ENCODE measurements at places on chromosomes 16 and 17.
A peak's percentile ranks its signal among the peaks of the same experiment; 100 is the strongest.

DNA sequence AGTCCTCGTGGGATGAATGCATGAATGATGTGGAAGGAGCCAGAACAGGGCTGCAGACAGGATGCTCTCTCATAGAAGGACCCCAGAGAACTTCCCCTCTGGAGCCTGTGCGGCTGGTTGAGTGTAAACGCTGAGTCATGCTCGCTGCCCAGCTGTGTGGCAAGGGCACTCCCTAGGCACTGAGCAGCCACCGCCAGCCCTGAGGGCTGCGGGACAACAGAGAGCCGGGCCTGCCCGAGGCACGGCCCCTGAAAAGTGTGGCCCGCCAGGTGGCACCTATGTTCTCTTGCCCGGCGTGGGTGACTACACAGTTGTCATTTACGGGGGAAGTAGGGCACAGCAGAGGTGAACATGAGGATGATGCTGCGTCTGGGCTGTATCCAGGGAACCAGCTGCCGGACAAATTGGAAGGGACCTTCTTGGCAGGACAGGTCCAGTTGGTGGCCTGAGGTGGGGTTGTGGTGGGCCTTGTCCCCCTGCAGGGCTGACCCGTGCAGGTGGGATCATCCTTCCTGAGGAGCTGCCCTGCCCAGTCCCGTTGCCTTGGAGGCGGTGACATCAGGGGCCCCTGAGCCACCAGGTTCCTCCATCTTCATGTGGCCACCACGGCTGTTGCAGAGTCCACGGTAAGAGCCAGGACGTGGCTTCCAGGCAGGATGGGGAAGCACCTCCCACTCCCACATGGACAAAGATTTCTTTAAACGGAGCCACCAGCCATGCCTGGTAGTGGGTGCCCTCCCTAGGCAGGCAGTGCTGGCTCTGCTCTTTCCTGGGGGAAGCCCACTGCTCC lies 94.8 kb upstream of the CBX4 start:
- DNase-seq = no peak

GRCh38 chr17:57312242-57312641 lies 55.9 kb downstream of the MSI2 start:
- DNase-seq = no peak

GRCh38 chr17:47812146-47812920 lies 9.3 kb downstream of the OSBPL7 start:
- no peak for DNase-seq

DNA sequence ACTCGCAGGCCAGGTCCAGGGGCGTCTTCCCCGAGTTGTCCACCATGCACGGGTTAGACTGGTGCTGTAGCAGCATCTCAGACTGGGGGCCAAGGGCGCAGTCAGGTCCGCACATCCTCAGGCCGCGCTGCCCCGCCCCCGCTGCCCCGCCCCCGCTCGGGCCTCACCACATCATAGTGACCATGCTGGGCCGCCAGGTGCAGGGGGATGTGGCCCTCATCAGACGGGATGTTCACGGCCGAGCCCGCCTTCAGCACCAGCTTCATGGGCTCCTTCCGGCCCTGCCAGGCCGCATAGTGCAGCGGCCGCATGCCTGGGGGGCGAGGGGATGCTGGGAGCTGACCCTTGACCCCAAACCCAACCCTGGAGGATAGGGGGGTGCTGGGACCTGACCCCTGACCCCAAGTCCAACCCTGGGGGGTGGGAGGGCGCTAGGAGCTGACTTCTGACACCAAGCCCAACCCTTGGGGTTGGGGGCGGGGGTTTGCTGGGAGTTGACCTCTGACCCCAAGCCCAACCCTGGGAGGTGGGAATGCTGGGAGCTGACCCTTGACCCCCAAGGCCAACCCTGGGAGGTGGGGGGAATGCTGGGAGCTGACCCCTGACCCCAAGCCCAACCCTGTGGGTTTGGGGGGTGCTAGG lies 7.0 kb downstream of the CASKIN1 start:
- DNase-seq = no peak

DNA sequence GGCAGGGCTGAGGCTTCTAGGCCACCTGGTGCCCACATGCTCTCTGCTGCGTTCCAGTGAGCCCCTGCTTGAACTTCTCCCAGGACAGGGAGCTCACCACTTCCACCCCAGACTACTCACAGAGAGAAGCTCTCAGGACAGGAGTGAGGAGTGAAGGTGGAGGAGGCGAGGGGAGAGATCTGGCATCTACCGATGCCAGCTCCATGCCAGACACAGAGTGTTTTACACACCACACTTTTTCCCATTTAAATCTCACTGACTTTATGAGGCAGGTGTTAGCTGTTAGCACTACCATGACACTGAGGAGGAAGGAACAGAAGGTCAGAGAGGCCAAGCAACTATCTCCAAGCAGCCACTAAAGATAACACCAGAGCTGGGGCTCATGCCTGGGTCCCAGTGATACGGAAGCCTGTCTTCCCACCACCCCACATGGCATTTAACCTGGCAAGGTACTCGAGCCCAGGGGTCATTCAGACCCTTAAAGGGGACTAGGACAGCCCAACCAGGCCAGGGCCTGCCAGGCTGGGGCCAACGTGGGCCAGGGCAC lies 6.8 kb downstream of the FAM83G start:
- no peak for DNase-seq

GRCh38 chr16:17802571-17802970 lies 331.8 kb upstream of the XYLT1 start:
- no peak for DNase-seq

DNA sequence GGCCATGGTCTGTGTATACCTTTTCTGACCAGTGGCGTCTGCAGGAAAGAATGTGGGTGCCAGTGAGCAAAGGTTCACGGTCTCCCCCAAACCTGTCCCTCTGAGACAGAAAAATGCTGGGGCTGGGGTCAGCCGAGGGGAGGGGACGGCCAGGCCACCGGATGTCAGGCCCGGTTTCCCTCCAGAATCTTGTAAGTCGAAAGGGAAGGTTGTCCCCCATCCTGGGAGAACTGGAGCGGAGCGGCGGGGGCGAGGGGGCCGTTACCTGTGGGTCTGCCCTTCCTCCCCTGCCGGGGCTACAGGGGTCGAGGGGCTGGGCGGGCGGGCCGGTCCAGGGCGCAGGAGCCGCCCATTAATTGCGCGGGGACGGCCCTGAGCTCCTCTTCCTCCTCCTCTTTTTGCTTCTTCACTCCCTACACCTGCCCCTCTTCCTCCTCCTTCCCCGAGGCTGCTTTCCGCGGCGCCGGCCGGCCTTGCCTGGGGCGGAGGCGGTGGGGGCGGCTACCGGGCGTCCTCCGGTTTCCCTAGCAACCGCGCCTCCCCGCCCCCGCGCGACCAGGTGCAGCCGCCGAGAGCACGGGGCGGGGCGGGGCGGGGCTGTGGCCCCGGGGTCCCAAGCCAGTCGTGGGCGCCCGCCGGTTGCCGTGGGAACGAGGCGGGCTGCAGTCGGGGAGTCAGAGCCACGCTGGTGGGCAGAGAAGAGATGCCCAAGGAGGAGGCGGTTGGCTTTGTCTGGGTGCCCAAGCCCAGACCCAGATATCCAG lies at the start of gene MARCHF10:
Gene MARCHF10, minus strand, starts transcription at position 503 of the 764 bp plus-strand sequence. CDS start 6,579 bp downstream, outside the sequence.
- DNase-seq = no peak

DNA sequence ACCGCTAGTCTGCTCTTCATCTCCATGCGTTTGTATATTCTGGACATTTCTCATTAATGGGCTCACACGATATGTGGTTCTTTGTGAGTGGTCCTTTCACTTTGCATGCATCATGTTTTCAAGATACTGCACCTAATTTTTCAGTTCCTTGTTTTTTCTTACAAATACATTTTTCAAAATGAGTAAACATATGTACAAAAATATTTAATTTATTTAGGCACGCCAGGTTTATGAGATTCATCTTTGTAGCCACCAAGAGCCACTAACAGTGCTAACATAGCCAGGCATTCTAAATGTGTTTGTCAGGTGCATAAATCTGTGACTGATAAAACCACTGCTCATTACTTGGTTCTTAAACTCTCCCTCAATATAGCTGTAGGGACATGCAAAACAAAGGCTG lies 375.3 kb downstream of the WWOX start:
- no peak for DNase-seq

GRCh38 chr16:3876695-3877094 lies 3.8 kb downstream of the CREBBP start:
- no peak for DNase-seq

DNA sequence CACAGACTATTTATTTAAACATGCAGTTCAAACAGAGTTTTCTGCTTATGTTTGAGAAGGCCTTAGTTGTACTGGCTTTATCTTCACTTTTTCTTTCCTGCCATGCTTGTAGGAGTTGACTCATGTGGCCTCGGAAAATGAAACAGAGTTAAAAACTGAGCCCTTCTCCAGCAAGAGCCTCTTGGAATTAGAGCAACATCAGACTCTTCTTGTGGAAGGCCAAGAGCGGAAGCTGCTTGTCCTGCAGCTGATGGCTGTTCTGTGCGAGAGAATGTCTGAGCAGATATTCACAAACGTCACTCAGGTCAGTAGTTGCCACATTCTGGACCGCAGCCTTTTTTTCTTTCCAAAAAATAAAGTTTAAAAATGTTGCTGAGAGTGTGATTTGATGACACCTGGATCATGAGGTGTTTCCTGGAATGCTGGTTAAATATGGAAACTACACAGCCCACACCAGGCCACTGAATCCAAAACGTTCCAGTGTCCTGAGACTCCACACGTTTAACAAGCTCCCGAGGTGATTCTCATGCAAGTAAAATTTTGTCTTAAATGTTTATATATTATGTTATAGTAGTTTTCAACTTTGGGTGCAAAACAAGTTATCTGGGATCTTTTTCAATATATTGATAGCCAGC lies 65.9 kb downstream of the TANGO6 start:
- no peak for DNase-seq

DNA sequence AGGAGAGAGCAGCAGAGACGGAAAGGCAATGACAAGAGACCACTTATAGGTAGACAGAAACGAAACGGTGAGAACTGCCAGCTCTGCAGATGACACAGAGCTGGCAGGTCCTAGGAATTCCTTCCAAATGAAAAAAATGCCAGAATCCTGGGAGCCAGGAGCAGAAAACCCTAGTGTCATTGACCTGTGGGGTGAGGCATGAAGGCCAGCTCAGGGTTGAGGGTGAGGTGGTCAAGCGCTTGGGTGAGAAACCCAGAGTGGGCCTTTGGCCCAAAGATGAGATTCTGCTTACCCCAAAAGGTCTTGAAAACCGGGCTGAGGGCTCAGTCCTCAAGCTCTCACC lies 9.2 kb downstream of the HIC1 start:
- no peak for DNase-seq

GRCh38 chr16:48247311-48247710 lies at the start of gene ABCC11:
TSS of gene ABCC11 (minus strand) at chr16:48247539. CDS start at chr16:48231921, 15,618 bp downstream.
- no peak for DNase-seq

GRCh38 chr17:36089339-36089865 lies 541 bp downstream of the CCL3 start:
- DNase-seq = no peak

DNA sequence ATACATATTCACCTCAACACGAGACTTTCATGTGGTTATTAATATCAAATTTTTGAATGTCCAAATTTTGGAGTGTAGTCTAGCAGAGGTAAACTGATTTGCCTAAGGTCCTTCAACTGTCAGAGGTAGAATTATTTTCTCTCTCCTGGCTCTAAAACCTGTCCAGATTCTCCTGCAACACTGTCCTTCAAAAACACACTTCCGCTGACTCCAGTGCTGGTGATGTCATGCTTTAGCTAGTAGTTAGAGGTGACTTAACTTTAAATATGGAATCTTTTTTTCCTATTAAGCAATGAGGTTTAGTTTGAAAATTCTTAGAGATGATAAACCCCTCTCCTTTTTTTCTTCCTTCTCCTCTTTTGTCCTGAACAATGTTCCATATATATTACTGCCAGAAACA lies 10.8 kb upstream of the CBLN1 start:
- DNase-seq = no peak

DNA sequence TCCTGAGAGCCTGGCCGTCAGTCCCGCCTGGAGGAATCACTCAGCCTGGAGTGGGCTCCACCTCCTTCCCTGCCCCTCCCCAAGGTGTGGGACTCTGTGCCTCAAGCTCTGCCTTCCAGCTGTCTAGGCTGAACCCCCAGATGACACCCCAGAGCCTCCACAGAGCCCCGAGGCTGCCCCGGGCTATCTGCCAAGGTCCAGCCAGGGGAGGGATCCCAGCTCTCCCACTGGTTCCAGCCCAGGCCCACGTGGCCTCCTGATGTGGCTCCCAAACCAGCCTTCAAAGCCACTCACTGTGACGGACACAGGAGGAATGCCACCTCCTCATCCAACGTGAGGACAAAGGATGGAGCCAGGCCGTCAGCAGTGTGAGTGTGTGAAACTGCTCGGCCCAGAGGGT lies 45.6 kb upstream of the ENPP7 start:
- DNase-seq = no peak

DNA sequence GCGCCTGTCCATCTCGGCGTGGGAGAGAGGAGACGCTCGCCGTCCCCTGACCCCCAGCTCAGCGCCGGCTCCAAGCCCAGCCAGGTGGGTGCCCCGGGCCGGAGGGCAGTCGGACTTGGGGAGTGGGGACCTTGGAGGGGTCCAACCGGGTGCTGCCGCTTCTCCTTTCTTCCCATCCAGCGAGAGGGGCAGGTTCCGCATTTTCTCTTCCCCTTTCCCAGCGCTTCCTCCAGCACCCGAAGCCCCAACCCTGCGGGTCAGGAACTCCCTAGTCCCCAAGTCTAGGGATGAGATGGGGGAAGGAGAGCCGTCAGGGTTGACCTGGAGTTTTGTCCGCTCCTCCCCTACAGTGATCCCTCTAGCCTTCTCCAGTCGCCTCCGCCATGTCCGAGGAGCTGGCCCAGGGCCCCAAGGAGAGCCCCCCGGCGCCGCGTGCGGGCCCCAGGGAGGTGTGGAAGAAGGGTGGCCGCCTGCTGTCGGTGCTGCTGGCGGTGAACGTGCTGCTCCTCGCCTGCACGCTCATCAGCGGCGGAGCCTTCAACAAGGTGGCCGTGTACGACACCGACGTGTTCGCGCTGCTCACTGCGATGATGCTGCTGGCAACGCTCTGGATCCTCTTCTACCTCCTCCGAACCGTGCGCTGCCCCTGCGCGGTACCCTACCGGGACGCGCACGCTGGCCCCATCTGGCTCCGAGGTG lies at the start of gene OTOP2:
Gene OTOP2, plus strand, starts transcription at position 24 of the 699 bp plus-strand sequence. Its CDS starts 360 bp downstream, at position 384.
- DNase-seq = no peak

- DNase-seq = no peak
Observed at GRCh38 chr17:42457107-42457792, 1.4 kb upstream of the ATP6V0A1 start.

DNA sequence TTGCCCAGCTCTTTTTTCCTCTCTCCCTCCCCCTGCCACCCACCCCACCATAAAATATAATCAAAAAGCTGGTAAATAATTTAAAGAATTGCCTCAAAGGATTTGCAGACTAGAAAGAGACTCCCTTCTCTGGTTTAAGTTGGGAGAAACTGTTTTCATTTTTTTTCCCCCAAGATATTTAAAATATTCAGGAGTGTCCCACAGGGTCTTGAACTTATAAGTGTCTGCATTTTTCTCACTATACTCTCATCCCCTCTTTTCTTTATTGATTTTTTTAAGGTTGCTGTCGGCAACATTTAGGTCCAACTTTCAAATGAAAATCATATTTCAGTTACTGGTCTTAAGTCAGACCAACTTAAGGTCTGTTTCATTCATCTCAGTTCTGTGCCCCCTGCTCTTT lies 210.2 kb downstream of the MSI2 start:
- DNase-seq = no peak

GRCh38 chr16:389352-389751 lies 7.6 kb upstream of the PGAP6 start:
- no peak for DNase-seq

- DNase-seq = peak; percentile 32
Observed at GRCh38 chr16:48617711-48618148, 7.8 kb upstream of the N4BP1 start.

- no peak for DNase-seq
Observed at GRCh38 chr17:22138861-22139469, 446.6 kb downstream of the KCNJ18 start.
